KBM-7 (cell line): ENCODE measurements at places on chromosomes 13 and 19.

DNA sequence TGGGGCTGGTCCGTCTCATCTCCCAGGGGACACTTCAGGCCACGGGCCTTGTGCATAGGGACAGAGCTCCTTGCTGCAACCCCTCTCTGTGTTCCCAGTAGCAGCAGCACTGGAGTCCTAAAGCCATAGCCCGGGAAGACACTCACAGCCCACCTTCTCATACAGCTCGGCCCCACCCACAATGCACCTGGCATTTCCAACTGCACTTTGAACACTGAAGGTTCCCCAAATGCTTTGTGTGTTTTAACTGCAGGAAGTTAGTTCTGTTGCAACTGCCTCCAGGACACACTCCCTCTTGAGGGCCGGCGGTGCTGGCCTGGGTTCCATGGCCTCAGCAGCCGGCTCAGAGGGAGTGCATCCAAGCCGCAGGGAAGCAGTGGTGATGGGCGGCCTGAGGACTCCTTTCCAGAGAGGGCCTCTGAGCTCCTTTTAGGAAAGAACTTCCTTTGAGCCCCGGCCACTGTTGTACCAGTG lies 22.7 kb upstream of the TMEM255B start:
- no peak for DNase-seq

GRCh38 chr19:35122687-35123551 lies 7.3 kb downstream of the FXYD3 start:
- DNase-seq, result no peak

DNA sequence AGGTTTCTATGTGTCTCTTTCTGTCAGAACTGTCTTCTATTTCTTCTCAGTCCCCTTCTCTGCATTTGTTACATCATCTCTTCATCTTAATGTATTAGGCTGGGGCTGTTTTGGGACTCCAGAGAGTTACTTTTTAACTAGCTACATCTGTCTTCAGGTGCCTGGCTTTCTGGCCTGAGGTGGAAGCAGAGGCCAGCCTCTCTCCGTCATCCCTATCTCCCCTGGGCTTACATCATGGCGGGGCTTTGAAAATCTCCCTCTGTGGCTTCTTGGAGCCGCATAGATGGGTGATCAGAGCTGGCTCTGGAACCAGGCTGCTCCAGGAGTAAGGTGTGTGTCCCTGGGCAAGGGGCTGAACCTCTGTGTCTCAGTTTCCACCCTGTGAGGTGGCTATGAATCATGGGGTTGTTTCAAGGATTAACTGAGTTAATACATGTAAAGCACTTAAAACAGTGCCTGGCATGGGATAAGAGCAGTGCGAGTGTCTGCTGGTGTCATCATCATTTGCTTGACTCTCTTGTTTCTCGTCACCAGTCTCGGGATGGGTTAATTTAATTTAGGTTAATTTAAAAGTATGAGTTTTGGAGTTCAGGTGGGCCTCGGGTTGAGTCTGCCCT lies 2.0 kb downstream of the EPN1 start:
- no peak for DNase-seq

DNA sequence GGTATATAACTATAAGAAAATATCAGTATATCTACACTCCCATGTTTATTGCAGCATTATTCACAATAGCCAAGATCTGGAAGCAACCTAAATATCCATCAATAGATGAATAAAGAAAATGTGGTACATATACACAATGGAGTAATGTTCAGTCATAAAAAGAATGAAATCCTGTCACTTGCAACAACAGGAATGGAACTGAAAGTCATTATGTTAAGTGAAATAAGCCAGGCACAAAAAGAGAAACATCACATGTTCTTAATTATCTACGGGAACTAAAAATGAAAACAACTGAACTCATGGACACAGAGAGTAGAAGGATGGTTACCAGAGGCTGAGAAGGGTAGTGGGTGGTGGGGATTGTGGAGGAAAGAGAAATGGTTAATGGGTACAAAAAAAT lies 665.2 kb downstream of the TBC1D4 start:
- no peak for DNase-seq

DNA sequence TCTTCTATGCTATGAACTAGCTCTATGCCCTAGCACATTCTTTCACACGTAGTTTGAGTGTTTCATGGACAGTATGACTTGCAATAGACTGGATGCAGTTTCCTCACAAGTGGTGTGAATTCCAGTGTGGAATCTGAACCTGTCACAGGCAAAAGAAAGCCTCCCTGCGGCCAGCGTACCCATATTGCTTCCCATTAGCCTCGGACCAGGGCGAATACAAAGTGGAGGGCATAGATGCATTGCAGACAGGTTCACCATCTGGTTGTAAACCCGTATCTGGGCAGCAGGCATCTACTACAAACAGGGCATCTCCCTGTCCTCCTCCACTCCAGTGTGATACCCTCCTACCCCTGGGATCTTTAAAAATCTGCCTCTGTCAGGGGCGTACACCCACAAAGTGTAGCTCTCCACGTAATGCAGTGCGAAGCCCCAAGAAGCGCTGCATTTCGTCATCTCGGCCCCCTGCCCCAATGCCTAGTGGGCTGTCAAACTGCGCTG lies 1.4 kb upstream of the CIC start:
- no peak for DNase-seq

- DNase-seq, result no peak
Observed at GRCh38 chr19:39825093-39825463, 8.9 kb downstream of the DYRK1B start.

GRCh38 chr13:48162217-48162616 lies 67.3 kb upstream of the MED4 start:
- DNase-seq, result no peak

- DNase-seq, result peak; percentile 97
Observed at GRCh38 chr19:506404-507285, 652 bp upstream of the TPGS1 start.

DNA sequence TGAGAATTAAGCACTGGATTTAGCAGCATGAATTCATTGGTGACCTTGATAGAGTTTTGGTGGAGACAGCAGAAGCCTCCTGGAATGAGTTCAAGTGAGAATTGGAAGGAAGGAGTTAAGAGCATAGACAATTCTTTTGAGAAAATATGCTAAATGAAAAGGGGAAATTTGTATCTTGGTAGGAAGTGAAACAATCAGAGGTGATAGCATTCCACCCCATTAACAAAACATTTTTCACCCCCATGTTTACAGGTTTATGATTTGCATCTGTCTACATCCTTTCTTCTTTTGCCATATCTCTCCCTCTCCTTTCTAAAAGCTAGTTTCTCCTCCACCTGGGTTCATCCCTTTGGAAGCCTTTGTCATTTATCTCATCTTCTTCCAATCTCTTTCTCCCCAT lies 27.5 kb downstream of the LNX2 start:
- no peak for DNase-seq

DNA sequence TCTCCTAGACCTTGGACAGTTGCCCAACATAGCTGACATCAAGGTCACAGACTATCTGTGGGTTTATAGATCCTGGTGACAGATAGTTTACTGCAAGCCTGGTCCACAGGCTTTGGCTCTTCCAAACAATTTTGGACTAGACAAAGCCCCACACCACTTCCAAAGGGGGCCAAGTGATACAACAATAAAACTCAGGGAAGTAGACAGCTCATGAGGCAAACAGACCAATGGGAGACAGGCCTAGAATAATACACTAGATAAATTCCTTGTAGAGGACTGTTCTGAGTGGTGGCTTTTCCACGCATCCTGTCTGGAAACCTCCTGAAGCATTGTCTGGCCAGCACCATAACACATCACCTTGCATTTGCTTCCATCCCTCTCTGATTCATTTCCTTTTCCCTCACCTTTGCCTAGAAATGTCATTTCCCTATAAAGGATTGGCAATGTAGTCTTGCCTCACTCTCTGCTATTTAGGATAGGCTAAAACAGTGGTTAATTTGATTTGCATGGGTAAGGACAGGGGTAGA lies 284.2 kb downstream of the POU4F1 start:
- no peak for DNase-seq

- no peak for DNase-seq
Observed at GRCh38 chr13:100275746-100276145, 186.9 kb downstream of the PCCA start.

- no peak for DNase-seq
Observed at GRCh38 chr19:46809534-46810272, 21.3 kb upstream of the SLC1A5 start.

GRCh38 chr13:38566519-38566918 lies 120.4 kb upstream of the FREM2 start:
- DNase-seq, result no peak

DNA sequence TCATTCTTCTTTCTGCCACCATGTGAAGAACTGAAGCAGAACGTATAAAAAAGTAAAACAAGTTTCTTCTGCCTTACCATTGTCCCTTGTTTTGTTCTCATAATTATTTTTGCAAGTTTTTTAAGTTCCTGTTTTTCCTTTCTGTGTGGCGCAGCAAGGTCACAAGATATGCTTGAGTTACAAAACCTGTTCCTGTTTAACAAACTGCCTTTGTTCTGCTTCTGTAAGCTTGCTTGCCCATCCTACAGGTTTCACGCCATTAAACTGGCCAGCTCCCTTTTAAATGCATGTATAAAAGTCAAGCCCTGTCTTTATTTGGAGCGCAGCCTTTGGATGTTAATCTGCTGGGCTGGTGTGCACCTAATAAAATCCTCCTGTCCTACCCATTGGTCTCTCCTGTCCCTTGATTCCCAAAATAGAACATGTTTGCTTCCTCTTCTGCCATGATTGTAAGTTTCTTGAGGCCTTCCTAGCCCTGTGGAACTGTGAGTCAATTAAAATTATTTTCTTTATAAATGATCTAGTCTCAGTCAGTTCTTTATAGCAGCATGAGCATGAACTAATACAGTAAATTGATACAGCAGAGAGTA lies 1115.4 kb downstream of the SLITRK1 start:
- DNase-seq, result peak; percentile 60

DNA sequence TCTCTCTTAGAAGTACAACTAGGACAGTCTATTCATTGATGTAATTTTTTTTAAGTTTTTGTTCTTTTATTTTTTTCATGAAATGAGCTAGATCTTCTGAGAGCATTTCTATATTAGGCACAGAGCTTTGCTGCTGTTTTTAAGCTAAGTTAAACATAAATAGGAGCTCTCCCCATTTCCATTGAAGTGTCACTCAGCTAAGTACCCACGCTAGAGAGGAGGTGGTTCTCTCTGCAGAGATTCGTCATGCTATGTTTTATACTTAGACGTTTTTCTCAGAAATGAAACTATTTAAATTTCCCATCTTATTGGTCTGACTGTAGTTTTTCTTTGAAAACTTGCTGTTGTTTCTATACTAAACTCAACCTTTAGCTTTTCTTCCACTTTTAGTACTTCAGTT lies 271.5 kb downstream of the PCDH9 start:
- no peak for DNase-seq

- no peak for DNase-seq
Observed at GRCh38 chr19:7382694-7383093, 34.0 kb downstream of the ARHGEF18 start.

DNA sequence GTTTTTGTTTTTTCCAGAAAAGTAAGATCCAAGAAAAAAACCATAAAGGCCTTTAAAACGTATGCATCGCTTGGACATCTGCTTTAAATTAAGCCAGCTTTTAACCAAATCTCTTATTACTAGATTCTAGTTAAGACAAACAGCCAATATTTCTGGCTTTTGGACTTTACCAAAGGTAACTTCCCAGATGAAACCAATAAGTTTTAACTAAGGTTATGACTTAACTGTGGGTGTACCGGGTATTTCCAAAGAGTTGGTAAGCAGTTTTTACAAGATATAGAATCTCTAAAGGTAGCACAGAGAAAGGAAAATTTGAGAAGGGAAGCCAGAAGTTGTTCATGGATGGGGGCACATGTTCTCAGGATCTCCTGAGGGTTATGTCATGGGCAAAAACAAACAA lies 34.0 kb downstream of the CEACAM1 start:
- DNase-seq, result no peak

GRCh38 chr13:67421475-67421874 lies 191.3 kb upstream of the PCDH9 start:
- DNase-seq, result peak; percentile 34

GRCh38 chr19:54464044-54464629 lies 559 bp upstream of the LENG9 start:
- DNase-seq, result no peak

DNA sequence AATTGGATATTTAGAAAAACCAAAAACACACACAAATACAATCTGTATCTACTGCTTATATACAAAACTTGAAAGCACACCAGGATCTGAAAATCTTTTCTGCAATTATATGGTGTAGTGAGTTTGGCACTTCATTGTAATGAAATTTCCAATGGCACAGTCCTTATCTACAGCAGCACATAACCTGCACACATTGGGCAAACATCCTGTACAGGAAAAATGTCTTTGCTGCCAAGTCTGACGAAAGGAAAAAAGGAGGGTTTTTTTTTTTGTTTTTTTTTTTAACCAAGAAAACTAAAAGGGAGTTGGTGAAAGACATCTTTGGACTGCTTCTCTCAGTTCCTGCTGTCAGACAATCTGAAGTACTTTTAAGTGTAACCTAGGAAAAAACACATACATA lies 107.8 kb downstream of the FOXO1 start:
- DNase-seq, result no peak

DNA sequence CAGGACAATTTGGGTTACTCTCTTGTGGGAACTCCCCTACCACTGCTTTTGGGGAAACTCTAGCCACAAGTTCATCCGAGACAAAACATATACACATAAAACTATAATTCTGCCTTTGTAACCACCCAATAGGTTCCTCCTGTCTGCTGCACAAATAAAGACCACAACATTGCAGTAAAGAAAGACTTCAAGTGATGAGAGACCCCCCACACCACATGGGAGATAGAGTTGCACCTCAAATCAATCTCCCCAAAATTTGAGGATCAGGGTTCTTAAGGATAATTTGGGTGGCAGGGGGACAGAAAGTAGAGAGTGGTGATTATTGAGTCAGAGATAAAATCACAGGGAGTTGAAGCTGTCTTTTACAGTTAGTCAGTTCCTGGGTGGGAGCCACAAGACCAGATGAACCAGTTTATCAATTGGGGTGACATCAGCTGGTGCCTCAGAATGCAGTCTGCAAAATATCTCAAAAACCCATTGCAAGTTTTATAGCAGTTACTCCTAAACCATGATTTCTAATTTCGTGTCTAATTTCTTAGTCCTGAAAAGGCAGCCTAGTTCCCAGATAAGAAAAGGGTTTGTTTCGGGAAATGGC lies 1348.5 kb downstream of the PCDH9 start:
- DNase-seq, result no peak

DNA sequence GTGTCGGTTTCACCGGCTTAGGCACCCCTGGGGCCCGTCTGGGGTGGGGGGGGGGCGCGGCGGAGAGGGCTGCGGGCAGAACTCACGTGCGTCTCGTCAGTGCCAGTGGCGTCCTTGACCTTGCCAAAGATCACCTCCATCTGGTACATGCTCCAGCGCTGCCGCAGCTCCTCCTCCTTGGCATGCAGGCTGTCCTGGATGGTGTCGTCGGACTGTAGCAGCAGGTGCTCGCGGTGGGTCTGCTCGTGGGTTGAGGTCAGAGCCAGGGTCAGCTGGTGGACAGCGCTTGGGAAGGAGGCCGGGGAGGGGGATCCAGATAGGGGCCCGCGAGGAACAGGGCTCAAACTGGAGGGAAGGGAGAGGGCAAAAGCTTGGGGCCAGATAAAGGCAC lies 4.7 kb upstream of the RGL3 start:
- DNase-seq, result no peak

- DNase-seq, result peak; percentile 88
Observed at GRCh38 chr19:6065685-6066374, 44.5 kb downstream of the RFX2 start.
